Posterior cingulate gyrus (tissue), 11 donors: ENCODE measurements at places on chromosomes 1 and 21.

DNA sequence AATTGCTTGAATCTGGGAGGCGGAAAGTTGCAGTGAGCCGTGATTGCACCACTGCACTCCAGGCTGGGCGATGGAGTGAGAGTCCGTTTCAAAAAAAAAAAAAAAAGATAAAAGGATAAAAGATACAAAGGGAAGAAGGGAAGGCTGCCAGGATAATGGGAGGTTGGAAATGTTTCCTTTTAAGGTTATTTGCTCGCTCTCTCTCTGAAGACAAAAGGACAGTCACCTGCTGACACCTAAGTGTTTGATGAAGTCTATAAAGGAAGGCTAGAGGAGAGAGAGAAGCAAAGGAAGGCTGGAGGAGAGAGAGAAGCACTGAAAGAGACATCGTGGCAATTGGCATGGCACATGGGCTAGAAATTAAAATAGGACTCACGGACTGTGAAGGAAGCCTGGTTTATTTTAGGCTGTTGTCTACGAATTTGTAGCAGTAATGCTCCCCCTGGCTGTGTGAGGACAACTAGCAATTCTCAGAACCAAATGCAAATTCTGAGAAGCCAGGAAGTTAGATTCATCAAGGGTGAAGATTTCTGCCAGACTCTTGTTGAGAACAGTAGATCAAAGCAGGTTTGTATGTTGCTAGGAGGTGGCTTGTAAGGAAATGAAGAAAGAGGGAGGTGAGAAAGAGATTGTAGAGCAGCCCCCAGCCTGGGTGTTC is 154.2 kb downstream of the ZP4 start:
- DNase-seq, result no peak

DNA sequence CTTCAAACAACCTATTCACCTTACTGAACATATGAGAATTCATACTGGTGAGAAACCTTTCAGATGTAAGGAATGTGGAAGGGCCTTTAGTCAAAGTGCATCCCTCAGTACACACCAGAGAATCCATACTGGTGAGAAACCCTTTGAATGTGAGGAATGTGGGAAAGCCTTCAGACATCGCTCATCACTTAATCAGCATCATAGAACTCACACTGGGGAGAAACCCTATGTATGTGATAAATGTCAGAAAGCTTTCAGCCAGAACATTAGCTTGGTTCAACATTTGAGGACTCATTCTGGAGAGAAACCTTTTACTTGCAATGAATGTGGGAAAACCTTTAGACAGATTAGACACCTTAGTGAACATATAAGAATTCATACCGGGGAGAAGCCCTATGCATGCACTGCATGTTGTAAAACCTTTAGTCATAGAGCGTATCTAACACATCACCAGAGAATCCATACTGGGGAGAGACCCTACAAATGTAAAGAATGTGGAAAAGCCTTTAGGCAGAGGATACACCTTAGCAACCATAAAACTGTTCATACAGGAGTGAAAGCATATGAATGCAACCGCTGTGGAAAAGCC is 13.2 kb upstream of the EXO5 start:
- no peak for DNase-seq

- DNase-seq, result no peak
These were observed 92.5 kb downstream of the SLC25A24 start for GRCh38 chr1:108107658-108108057.

- DNase-seq, result no peak
These were observed 2.7 kb downstream of the GLIS1 start for GRCh38 chr1:53736290-53736689.

GRCh38 chr1:152972196-152972886 is 1.9 kb downstream of the SPRR4 start:
- DNase-seq, result no peak

- DNase-seq, result no peak
These were observed 221.5 kb downstream of the RERE start for GRCh38 chr1:8595941-8596340.

- no peak for DNase-seq
These were observed 14.2 kb downstream of the DFFB start for GRCh38 chr1:3871451-3871805.

GRCh38 chr1:143497374-143497747 is 474.4 kb downstream of the FAM72C start:
- peak; percentile 9 for DNase-seq

- DNase-seq, result no peak
These were observed 199.9 kb downstream of the PRDM2 start for GRCh38 chr1:13899856-13900255.

DNA sequence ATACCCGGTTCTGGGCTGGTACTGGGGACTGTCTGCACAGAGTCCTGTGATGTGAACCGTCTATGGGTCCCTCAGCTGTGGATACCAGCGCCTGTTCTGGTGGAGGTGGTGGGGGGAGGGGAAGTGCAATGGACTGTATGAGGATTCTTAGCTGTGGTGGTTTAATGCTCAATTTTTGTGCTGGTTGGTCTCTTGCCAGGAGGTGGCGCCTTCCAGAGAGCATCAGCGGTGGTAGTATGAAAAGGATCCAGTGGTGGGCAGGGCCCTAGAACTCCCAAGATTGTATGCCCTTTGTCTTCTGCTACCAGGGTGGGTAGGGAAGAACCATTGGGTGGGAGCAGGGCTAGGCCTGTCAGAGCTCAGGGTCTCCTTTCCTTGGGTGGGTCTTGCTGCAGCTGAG is 89.4 kb upstream of the B3GALT2 start:
- no peak for DNase-seq

- peak; percentile 87 for DNase-seq
These were observed at the start of gene NGF for GRCh38 chr1:115337633-115338456. TSS of gene NGF (minus strand) at chr1:115338249. CDS start at chr1:115286795, 51,454 bp downstream.

DNA sequence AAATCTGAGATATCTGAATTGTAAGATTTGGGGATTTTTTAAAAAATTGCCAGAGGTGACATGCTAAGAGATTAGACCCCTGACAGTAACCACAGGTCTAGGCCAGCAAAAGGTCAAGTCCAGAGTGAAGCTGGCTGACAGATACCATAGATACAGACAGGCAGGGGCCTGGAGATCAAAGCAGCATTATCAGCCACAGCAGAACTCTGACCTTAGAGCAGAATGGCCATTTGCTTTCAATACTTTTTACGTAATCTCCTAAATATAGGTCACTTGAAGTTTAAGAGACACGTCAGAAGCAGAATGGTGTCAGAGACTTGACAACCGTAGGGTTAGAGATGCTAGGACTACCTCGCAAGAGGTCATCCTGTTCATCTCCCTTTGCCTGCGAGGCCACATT is 40.8 kb upstream of the RXRG start:
- no peak for DNase-seq

- DNase-seq, result no peak
These were observed 52.6 kb downstream of the GNG12 start for GRCh38 chr1:67780637-67781036.

GRCh38 chr1:44251989-44252671 is 38.9 kb downstream of the DMAP1 start:
- DNase-seq, result no peak

GRCh38 chr1:62311473-62311943 is 7.7 kb downstream of the KANK4 start:
- DNase-seq, result no peak

DNA sequence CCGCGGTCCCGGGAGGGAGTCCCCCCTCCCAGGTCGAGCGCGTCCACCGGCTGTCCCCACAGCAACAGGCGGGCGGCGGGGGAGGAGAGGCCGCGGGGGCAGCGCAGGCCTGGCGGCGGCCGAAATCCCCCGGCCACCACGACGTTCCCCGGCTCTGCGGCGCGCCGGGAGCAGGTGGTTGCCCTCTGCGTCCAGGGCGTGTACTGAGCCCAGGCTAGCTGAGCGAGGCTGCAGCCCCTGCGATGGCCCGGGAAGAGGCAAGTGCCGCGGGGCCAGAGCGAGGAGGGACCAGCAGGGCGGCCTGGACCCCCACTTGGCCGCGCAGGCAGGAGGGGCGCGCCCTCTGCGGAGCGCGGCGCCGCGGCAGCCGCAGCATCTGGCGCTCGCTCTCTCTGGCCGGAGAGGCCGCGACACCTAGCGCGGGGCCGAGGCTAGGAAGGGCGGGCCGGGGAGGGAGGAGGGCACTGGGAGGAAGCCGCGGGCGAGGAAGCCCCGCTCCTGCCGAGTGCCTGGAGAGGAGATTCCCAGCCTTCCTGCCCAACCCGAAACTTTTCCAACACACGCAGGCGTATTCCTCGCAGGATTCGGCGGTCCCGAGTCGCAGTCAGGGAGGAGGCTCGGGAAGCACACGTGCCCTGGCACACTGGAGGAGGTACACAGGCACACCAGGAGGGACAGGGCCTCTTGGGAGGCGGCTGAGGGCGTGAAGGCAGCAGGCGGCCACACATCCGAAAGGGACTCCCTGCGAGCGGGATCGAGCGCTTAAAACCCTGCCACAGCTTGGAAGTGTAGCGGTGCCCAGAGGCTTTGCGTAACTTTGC is 4.9 kb upstream of the PROX1 start:
- no peak for DNase-seq

- no peak for DNase-seq
These were observed 91.2 kb downstream of the JAK1 start for GRCh38 chr1:64875101-64875500.

- no peak for DNase-seq
These were observed 61.5 kb downstream of the PEX14 start for GRCh38 chr1:10536133-10536770.

GRCh38 chr1:169478094-169478672 is 7.6 kb downstream of the SLC19A2 start:
- DNase-seq, result no peak

- DNase-seq, result no peak
These were observed 15.8 kb upstream of the TRIM63 start for GRCh38 chr1:26083208-26083607.

- no peak for DNase-seq
These were observed 565.2 kb upstream of the ADAMTS5 start for GRCh38 chr21:27532076-27532475.

DNA sequence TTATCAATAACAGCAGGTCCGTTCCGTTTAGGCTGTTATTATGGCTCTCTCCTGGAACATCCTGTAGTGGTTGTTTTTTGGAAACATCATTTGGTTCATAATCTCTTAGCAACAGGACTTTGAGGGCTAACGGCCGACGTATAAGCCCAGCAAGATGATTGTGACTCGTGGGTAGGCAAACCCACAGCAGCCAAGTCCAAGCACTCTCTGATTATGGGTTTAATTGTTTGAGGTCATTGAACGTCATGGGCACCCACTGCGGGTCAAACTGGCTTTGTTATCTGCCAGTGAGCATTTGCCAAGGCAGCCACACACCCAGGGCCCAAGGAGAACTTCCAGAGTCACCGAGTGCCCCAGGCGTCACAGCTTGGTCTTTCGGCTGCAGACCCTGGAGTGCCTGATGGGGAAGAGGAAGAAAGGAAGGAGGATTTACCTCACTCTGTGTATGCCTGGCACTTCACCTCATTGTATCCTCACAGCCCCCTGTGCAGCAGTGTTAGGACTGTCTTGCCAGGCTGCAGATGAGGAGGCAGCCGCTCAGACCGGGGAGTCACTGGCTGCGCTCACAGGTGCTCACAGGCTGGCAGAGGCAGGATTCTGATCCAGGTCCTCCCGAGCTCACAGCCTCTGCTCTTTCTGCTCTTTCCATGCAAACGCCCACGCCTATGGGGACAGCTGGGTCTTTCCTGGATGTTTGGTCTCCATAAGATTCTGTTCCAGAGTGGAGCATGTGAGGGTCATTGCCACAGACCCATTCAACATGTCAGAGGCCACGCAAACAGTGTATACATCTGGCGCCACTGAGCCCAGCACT is 30.8 kb upstream of the EPS8L3 start:
- DNase-seq, result peak; percentile 19

- DNase-seq, result no peak
These were observed 40.5 kb downstream of the ATF3 start for GRCh38 chr1:212649020-212649419.

GRCh38 chr1:86155807-86156565 is 586 bp downstream of the COL24A1 start:
- peak; percentile 6 for DNase-seq

DNA sequence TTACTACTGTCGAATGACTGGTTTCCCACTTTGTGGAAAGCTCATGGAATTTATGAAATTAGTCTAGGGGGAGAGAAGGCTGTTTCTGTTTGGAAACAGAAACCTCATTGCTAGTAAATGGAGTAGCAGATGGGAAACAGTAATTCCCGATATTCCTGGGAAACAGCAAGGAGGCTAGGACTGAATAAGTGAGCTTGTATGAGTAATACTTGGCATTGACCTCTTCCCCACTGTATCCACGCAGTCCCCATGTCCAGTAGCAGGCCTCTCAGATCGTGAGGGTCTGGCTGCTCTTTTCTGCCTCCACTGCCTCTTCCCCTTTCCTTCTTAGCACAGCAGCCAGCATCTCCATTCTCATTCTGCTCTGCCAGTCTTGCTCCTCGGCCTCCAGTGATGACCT is 75.5 kb downstream of the PRDM2 start:
- DNase-seq, result no peak

GRCh38 chr1:104064399-104064798 is 314.7 kb downstream of the AMY1C start:
- no peak for DNase-seq

DNA sequence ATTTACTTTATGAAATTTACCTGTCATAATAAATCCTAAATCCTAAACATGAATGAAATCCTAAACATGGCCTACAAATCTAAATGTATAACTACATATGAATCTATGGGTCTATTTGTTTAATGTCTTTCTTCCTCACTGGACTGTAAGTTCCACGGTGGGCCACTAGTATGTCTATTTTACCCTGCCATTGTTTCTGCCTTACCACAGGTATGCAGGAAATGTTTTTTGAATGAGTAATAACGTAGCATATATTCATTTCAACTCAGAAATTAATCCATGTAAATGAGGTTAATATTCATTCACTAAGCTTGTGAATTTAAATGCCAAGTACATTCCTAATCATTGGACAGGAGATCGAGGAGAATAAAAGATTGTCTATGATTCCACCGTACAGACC is 35.3 kb downstream of the B3GALNT2 start:
- no peak for DNase-seq

DNA sequence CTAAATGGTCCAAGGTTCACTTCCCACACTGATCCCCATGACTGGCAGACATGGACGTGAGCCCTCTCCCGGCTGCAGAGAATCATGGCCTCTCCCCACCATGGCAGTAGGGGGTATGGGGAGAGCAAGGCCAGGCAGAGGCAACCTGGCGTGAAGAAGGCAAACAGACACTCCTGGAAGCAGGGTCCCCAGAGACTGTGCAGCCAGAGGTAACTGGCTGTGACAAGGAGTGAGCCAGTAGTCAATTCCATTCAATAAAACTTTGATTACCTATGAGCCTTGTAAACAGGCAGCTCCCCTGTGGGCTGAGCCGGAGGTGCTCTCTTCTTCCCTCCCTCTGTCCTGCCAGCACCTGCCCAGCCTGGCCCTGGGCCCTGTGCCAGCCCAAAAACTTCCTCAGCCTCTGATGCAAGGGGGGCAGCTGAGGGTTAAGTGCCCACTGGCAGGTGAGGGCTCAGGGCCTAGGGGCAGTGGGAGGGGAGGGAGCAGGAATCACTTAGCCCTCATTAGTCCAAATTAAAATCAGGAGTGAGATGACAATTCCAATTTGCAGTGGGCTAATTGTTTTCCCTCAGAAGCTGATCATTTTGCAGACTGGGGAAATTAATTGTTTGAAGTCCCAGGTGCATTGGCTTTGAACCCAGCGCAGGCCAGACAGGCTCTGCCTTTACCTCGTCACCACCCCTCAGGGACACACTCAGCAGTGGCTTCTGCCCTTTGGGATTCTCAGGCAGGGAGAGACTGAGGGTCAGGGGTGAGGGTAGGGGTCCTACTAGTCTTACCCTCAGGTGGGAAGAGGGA is 35.6 kb downstream of the LRRN2 start:
- DNase-seq, result no peak

GRCh38 chr1:207949571-207950195 is 38.8 kb upstream of the CD34 start:
- DNase-seq, result no peak

- no peak for DNase-seq
These were observed 64.2 kb upstream of the ADAM30 start for GRCh38 chr1:119960501-119960900.

- no peak for DNase-seq
These were observed 13.2 kb upstream of the PLXNA2 start for GRCh38 chr1:208257351-208257750.
